Activated CD4-positive, alpha-beta T cell treated with anti-CD3 and anti-CD28 coated beads for 24 hours (primary cell): ENCODE measurements at places on chromosomes 2 and 18.

- no peak for DNase-seq
Measured at GRCh38 chr18:36451454-36452251, 154.1 kb downstream of the FHOD3 start.

- DNase-seq = no peak
Measured at GRCh38 chr2:226077841-226078240, 678.3 kb downstream of the NYAP2 start.

DNA sequence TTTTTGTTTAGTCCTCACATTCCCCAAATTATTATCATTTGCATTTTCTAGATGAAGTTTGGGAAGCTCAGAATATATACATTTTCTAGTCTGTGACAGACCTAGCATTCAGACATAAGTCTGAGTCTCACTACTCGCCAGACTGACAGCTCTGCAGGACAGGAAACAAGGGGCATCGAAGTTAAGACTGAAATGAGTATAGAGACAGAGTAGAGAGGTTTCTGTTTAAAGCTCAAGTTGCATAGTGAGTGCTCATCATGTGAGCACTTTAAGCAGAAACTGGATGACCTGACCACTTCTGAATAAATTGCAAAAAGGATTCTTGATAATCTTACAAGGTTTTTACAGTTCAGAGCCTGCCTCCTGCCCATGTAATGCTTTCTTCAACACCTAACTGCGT lies 1.1 kb downstream of the HADHB start:
- DNase-seq = no peak

GRCh38 chr2:56021579-56021978 lies 98.0 kb upstream of the EFEMP1 start:
- no peak for DNase-seq

DNA sequence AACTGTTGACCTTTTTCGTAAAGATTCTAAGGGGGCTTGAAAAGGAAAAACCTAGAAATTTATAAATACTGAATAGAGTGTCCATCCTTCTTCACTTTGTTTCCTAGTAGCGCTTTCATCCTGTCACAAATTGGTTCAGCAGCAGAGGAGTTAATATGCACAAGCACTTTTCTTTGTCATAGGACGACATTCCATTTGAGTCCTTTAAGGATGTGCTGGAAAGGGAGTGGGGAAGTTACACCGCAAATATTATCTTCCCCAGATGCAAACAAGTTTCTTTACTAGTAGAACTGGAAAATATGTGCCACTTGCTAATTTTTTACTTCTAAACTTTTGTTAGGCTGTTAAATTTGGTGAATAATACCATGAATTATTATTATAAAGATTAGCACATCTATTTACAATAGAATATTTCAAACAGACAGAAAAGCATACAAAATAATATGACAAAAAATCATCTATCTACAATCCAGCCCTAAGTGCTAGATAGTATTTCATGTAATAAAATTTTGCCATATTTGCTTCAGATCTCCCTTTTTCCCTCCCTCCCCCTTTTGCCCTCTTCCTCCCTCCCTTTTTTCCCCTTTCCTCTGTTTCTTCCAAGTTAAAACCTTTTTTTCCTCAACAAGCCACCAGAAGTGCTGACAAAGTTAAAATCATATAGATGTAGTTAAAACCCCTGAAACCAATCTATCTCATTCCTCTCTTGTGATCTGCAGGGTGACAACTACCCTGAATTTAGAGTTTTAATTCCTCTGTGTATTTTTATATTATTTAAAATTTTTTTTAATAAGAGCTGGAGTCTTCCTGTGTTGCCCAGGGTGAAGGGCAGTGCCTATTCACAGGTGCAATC lies 50.5 kb upstream of the MAP4K3 start:
- no peak for DNase-seq

DNA sequence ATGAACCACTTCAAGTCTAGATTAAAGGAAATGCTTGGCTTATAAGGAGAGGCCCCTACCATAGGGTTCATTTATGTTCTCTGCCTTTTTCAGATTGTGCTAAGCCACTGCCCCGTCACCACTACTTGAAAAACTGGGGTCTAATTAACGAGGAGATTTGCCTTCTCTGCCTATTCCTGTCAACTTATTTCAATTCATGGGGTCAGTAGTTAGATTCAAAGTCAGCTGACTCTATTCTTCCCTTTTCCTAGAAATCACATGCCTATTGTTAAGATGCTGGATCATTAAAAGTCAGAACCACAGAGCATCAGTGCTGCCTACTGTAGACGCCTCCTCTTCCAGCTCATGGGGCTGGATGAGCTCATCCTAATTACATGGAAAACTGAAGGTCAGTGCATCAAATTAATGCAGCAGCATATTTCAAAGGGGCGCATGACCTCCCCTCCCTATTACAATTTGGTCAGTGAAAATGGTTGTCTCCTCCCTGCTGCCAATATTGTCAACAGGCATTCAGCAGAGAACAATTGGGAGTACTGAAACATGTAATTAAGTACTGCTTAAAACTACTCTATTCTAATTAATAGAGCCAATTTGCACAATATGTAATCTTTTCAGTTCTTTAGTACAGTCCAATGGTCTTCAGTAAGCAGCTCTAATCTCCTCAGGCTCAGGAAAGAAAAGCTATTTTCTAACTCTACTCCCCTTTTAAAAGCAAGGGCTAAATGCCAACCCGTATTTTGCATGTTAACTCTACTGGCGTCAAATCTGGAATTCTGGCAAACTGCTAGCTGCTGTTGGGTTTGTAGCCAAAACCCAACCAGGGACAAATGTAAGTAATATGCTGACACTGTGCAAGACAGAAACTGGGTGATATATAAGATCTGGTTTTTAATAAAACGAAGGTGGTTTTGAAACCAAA lies 117.4 kb upstream of the ITGB6 start:
- DNase-seq = no peak

GRCh38 chr2:70247364-70248180 lies 856 bp downstream of the TIA1 start:
- DNase-seq = no peak

DNA sequence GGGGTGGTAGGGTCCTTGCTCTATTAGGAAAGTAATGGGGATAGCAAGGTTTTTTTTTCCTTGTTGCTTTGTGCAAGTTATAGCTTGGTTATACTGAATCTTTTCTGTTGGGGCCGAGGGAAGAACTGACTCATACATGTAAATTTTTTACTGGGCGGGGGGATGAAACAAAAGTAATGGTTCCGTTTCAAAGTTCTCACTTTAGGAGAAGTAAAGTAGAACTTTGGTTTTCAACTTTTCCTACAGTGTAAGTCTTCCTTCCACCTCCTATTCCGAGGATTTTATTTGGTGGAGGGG lies 1.1 kb downstream of the AFTPH start:
- peak; percentile 17 for DNase-seq

GRCh38 chr18:13514558-13514957 lies 211.8 kb downstream of the FAM210A start:
- no peak for DNase-seq

GRCh38 chr2:197128897-197129296 lies 181.7 kb downstream of the ANKRD44 start:
- DNase-seq = no peak

DNA sequence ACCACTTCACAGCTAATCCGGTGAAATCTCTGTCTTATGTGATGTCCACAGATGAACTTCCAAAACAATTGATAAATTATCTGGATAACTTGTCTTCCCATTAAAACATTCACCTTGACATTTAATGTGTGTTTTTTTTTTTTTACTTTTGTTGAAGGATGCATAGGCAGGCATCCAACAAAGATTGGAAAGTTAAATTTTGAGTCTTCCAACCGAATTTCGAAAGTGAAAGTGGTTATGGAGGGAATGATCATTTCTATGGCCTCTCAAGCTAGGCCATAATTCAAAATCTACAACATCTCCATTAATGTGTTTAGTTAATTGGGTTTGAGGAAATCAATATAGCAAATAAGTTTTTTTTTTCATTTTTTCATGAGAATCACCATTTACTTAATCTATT lies 1495.5 kb upstream of the ACVR2A start:
- DNase-seq = no peak

GRCh38 chr18:32459361-32460101 lies 11.2 kb downstream of the GAREM1 start:
- no peak for DNase-seq

DNA sequence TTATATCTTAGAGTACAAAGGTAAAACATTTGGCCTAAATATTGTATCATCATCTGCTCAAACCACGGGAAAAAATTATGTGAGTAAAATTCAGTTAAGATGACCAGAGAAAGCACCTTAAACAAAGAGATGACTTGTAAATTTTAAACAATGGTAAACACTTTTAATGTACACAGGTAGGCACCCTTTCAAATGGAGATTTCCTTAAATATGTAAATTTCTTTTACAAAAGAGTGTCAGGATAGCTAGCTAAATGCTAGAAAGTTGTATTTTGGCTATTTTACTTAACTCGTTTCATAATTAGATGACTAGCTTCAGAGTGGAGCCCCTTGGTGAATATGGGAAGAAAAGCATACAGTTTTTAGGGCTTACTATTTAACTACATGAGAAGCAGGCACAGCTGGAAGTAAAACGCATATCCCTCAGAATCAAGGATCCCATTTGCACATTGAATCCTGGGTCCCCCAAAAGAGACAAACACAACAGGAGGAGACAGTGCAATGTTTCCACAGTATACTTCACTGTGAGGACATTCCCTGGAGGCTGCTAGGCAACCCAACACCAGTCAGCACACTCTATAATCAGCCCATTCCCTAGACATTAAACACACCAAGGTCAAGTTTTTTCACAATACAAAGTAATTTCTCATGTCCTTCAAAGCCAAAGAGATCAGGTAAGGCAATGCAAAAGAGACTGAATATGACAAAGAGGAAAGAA lies 1154.4 kb downstream of the DPP10 start:
- no peak for DNase-seq

GRCh38 chr2:88896971-88897370 lies 205.5 kb downstream of the RPIA start:
- no peak for DNase-seq

DNA sequence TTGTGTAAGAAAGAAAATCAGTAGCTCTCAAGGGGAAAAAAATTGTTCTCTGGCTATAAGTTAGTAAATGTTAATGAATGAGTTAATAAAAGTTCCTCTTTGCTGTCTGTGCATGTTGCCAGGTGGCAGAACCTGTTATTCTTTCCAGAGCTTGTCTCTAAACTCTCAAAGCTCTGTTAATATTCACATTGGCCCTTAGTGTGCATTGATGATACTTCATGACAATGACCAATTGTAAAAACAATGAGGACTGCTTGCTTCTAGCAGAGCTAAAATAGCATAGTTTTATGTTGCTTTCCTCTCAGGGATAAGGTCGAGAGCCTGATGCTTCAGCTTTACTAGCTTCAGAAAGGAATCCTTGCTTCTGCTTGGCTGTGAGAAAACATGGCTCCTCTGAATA lies 91.5 kb downstream of the RAD51AP2 start:
- no peak for DNase-seq

DNA sequence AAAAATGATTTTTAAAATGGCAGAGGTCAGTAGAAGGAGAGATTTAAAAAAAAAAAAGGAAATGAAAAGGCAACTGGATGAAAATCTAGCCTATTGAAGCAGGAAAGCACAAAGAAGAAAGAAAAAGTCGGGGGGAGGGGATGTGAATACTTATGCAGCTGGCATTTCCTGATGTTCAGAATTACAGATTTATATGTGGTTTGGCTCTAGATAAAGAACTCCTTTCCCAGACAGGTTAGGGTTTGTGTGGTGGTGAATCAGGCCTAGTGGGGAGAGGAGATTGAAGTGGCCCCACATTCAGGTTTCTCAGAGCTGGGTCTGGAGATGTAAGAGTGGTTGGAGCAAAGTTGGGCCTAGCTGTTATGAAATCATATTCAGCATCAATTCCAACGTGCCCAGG lies 394.4 kb downstream of the FIGN start:
- no peak for DNase-seq

- DNase-seq = no peak
Measured at GRCh38 chr2:164514491-164514890, 106.8 kb downstream of the GRB14 start.

DNA sequence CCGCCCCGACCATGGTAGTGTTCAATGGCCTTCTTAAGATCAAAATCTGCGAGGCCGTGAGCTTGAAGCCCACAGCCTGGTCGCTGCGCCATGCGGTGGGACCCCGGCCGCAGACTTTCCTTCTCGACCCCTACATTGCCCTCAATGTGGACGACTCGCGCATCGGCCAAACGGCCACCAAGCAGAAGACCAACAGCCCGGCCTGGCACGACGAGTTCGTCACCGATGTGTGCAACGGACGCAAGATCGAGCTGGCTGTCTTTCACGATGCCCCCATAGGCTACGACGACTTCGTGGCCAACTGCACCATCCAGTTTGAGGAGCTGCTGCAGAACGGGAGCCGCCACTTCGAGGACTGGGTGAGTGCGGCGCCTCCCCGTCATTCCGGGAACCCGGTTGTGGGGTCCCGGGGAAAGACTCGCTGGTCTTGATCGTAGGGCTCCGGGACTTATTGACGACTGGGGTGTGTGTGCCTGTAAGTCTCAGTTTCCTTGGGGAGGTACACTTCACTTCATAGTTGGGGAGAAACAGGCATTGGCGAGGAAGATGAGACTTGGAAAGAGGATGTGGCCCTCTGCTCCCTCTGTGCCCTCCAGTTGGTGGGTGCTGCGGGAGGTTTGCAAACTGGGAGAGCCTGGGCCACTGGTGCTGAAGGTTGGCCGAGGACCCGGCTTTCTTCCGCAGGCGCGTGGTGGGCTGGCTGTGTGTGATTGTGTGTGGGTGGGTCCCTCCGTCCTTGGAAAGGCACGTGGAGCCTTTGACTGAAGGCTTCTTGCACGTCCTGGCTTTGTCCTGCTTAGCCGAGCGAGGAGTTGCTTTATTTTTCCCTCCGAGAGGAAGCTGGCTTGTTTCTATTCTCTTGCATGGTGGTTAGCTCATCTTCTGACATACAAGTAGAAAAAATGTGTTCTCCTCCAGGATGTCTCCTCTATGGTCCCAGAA lies 886 bp downstream of the PRKCE start:
- no peak for DNase-seq

DNA sequence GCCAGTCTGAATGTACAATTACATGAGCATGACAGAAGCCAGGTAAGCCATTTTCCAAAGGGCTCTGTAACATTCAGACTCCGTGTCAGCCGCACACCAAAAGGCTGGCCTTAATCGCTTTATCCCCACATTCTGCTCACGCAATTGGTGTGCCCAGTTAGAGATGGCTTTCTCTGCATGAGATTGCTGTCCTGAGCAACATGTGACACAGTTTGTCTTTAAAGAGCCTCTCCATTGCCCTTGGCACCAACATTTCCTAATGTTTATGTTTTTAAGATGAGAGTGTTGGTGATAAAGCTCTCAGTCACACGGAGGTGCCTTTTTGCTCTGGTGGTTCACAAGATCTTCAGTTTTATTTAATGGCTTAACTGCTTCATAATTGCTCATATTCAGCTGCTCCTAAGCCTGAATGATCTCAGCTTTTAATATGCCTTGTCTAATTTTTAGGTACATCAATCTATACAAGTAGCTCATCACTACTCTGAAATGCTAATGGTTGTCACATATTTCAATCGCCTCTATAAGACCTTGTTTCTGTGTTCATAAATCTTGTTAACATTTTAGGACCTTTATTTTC lies 164.8 kb upstream of the ACVR2A start:
- DNase-seq = no peak

- DNase-seq = no peak
Measured at GRCh38 chr18:3836483-3837335, 386.7 kb downstream of the TGIF1 start.

DNA sequence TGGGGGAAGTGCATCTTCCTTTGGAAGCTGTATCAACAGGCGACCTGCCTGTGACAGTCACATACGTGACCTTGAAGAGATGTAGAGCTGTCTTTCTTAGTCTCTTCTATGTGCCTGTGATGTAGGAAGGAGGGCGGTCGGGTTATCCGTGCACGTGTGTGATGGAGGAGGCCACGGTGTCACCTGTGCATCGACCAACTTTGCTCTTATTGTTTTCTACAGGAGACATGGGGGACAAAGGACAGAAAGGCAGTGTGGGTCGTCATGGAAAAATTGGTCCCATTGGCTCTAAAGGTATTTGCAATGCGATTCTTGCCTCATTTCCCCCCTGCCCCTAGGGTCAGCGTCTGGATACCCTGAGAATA lies 20.7 kb upstream of the ALLC start:
- no peak for DNase-seq
